Lower leg skin (tissue), 4 donors: ENCODE measurements at places on chromosomes 7 and 10.

- DNase-seq: no peak
Measured at GRCh38 chr7:23334482-23335056, 35.4 kb downstream of the MALSU1 start.

- peak; percentile 64 for DNase-seq
Measured at GRCh38 chr7:4078580-4078979, 603.5 kb upstream of the FOXK1 start.

GRCh38 chr10:129896136-129896859 is 67.8 kb downstream of the EBF3 start:
- DNase-seq: no peak

GRCh38 chr7:149415391-149416071 is 45.3 kb downstream of the ZNF777 start:
- DNase-seq: no peak

DNA sequence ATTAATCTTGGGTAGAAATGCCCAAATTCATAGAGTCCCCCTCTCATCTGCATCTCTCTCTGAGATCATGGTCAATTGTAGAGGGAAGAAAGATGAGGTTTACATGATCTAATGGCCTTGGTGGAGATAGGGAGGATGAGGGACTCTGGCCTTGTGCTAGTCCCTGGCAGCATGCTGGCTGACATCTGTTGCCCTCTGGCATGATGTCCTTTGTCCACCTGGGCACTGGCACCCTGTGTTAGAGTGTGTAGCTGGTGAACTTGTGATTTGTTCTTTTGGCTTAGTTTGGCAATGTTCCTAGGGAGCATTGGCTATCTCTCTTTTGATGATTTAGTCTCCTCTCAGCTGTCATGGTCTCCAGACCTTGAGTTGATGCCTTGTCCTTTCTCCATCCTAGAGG is 103.2 kb downstream of the DYNC1I1 start:
- DNase-seq: no peak

GRCh38 chr7:28169230-28169629 is 11.4 kb downstream of the JAZF1 start:
- no peak for DNase-seq

GRCh38 chr7:22156205-22156604 is 200.7 kb downstream of the RAPGEF5 start:
- DNase-seq: no peak

- peak; percentile 86 for DNase-seq
Measured at GRCh38 chr7:76512941-76513816, 2.8 kb downstream of the UPK3B start.

DNA sequence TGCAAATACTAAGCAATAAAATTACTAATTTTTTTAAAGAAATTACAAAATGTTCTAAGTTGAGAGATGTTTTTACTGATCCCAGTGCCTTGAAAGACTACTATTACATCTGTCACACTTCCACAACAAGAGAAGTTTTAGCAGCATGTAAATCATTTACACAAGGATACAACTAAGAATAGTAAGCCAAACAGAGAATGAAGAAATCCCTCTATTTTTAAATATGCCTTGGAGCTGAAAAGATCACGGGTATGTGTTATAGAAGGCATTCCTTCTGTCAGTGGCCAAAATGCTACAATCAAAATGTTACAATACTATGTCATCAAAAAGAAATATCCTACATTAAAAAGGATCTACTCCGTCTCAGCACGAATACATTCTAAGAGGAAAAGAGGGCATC is 52.6 kb downstream of the LARP4B start:
- DNase-seq: no peak

DNA sequence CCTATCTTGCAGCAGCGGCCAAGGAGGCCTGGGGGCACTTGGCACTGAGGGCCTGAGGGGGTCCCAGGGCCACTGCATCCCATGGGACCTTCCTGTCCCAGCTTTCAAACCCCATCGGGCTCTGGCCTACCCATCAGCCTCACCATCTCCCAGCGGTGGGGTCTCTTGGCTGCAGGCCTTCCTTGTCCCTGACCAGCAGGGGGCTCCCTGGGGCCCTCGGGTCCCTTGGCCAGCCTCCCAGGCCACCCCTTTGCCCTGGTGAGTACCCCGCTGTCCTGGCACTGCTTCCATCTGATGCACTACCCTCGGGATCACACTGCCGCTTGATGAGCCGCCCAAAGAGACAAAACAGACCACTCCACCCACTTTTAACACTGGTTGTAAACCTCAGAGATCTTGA is 43.5 kb downstream of the YKT6 start:
- no peak for DNase-seq
